ENCODE measurements at places on chromosomes 1 and 21.

DNA sequence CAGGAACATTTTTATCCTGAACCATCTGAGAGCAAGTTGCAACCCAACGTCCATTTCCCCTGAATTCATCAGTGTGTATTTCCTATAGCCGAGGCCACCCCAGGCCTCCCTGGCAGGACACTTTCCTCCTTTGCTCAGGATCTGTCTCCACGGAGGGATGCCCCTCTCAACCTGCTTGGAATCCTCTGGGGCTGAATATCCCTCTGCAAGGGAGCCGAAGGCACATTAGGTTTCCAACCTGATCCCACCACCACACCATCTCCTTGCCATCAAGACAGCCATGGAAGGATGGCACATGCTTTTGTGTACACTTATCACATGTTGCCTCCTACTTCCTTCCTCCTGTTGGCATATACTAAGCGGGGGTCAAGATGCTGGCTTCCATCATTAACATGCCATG lies 74.8 kb upstream of the EDN2 start:
- no peak for DNase-seq

GRCh38 chr1:161117759-161118581 lies at the start of the genes NIT1 and PFDN2:
Gene NIT1, plus strand, starts transcription at chr1:161118105. Its CDS starts 72 bp downstream, at chr1:161118177.
Gene PFDN2, minus strand, starts transcription at chr1:161118037. Its CDS starts 11 bp downstream, at chr1:161118026.
- DNase-seq, result peak; percentile 74

GRCh38 chr1:193700710-193701355 lies 514.4 kb upstream of the B3GALT2 start:
- no peak for DNase-seq

GRCh38 chr1:115694805-115695204 lies 53.0 kb downstream of the VANGL1 start:
- DNase-seq, result no peak

DNA sequence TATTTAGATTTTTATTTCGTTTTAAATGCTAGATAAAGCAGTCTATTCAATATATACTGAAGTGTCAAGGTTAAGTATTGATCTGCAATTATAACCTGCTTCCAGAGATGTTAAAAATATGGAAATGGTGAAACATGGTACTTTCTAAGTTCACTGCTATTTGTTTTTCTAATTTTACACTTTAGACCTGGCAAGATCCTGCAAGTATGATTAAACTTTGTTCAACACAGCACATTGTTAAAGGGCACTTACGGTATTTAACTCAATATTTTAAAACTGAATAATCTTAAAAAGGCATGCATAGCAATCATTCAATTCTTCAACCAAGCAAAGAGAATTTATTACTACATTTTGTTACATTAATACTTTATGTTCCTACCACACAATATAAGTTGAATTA lies 35.7 kb upstream of the ZZZ3 start:
- DNase-seq, result no peak
